CD4-positive, alpha-beta T cell treated with Interferon alpha-2 for 1 hour (primary cell): ENCODE measurements at places on chromosomes 12 and 14.

DNA sequence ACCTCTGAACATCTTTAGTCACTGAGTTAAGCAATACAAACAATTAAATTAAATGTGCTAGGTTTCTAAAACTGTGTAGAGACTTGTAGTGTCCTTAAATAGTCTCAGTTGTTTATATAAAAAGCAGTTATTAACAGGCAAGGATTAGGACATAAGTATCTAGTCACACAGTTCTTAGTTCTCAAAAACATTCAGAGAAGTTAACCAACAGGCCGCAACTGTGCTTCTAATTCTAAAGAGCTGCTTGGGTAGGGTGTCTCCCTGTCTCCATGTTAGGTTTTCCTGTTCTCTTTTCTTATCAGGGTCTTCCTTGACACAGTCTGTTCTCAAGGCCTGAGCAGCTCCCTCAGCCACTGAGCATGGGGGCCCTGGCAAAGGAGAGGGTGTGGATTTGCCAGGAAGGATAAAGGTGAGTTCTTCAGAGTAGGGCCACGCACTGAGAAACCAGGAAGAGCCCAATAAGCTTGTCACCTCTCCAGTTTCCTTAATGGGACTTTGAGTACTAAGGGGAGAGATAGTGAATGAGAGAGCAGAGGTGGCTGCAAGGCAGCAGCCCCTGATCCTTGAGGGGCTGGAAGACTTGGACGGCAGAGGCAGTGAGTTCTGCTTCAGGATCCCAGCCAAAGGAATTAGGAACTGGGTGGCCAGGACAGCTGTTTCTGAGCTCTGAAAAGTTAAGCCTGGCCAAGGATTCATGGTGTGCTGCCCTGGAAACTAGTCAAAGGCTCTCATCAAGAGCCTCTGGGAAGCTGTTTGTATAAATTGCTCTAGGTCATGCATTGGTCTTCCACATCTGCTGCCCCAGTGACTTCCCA, 177.3 kb downstream of the MYRFL start:
- no peak for DNase-seq

GRCh38 chr12:95303476-95303875, 85.9 kb downstream of the VEZT start:
- DNase-seq, result no peak

DNA sequence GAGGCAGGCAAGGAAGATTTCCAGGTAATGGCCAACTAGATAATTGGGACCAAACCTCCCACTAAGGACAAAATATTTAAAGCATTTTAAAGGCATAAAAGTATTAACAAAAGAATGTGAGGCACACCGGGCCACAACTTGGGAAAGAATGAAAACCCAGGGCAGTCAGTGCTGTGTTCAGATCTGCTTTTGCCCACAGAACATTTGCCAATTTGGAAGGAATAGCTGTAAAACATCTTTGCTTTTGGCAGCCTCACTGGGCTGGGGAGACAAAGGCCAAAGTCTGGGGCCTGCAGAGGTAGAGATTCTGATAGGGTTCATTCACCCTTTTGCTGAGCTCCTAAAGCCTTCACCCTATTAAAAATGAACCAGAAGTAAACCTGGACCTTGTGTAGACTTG, 82.3 kb downstream of the SYNE3 start:
- no peak for DNase-seq

DNA sequence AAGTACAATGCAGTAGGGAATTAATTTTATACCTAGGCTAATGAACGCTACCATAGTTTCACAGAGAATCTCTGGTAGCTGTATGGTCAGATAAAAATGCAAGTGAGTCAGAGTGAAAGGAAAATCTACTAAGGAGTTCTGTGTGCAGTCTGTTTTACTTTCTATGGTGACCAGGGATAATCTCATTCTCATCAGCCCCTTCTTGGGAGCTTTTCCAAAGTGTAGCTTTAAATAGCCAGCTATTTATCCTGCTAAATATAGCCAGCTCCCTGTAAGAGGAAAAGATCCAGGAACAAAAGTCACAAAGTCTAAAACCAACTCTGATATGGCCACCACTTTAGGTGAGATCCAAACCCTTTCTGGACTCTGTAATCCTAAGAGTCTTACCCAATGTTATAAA, 75.5 kb downstream of the TMEM116 start:
- no peak for DNase-seq

- DNase-seq, result no peak
Observed at GRCh38 chr12:6699259-6699988, 1.2 kb downstream of the PIANP start.

DNA sequence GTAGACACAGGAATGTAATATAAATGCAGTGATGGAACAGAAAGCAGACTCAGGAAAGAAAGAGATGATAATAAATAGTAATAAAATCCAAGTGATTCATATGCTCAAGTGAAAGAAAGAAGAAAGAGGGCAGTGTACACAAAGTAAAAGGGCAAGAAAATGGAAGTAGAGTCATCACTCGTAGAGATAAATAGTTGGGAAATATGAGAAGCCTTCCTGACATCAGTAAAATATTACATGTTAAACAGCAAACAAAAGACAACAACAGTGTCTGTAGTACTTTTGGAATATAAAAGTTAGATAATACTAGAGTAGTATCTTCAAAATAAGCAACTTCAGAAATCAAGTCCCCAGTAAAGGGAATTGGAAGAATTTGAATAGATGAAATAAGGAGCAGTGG, 412.3 kb downstream of the RAD51B start:
- no peak for DNase-seq

GRCh38 chr12:92506460-92506859, 196.3 kb upstream of the PLEKHG7 start:
- no peak for DNase-seq

DNA sequence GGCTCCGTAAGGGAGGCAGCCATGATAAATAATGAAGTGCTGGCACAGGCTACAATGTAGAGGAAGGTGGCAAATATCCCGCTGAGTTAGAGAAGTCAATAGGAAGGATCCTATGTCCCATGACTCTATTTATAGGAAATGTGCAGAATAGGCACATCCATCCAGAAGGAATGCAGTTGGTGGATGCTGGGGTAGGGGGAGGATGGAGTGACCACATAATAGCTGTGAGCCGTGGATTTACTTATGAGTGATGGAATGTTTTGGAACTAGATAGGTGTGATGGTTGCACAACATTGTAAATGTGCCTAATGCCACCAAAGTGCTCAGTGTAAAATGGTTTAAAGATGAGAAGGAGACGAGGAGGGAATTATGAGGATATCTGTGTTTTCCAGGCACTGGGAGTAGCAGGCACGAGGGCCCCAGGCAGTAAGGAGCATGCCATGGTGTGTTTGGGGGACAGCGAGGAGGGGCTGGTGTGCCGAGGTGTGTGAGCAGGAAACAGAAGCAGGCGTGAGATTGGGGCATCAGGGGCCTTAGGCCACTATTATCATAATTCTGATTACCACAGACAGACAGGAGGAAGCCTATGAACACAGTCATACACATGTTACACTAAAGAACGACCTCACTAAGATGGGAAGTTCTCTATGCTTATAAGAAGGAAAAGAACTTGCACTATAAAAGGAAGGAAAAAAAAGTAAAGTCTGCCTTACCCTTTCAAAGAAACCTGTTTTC, 837.3 kb upstream of the TMEM132C start:
- no peak for DNase-seq

DNA sequence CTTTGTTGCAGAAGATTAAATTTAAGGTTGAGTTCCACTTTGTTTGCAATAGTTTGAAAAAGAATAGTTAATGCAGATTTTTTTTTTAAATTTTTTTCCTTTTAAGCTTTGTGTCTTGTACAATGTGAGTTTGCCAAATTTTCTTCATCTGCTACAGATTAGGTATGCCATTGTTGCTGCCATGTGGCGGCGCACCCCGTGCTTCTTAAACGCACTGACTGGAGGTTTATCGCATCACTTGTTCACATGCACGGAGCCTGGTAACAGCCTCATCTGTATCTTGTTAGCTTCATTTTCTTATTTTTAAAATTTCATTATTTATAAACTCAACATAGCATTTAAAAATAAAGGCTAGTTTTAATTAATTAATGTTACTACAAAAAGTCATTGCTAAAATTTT, 43.5 kb downstream of the ETNK1 start:
- DNase-seq, result no peak

GRCh38 chr14:96231526-96232130, 24.4 kb upstream of the BDKRB1 start:
- no peak for DNase-seq

- no peak for DNase-seq
Observed at GRCh38 chr14:72607386-72608130, 286.3 kb downstream of the DPF3 start.

DNA sequence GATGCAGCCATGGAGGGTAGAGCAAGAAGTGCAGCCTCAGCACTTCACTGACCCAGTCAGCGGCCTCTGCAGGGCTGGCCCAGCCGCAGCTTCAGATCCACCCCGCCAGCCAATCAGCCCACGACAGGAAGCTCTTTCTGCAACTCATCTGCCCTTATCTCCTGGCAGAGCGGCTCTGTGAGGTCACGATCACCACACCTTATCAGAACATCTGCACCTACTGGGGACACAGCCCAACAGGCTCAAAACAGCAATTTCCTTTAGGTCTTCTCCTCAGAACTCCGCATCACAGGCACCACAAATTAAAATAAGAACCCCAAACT, 287.3 kb downstream of the BCL11B start:
- peak; percentile 77 for DNase-seq

- no peak for DNase-seq
Observed at GRCh38 chr12:4768341-4768740, 48.1 kb downstream of the GALNT8 start.

GRCh38 chr12:132319359-132319950, 9.9 kb downstream of the GALNT9 start:
- no peak for DNase-seq

- DNase-seq, result no peak
Observed at GRCh38 chr14:103130965-103131364, 7.7 kb downstream of the TNFAIP2 start.

GRCh38 chr12:72271451-72272090, 599 bp upstream of the TRHDE start:
- no peak for DNase-seq

DNA sequence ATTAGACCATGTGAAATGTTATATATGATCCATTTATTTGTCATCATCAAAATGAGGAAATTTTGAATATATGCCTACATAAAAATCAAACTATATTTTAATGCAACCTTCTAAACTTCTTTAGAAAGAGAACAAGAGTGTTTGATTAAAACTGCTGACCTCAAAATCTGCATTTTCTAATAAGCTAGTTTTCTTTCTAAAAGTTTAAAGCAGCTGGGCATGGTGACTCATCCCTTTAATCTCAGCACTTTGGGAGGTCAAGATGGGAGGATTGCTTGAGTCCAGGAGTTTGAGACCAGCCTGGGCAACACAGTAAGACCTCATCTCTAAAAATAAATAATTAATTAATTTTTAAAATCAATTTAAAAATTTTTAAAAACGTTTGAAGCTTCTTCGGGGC, 36.2 kb downstream of the GNPTAB start:
- no peak for DNase-seq

DNA sequence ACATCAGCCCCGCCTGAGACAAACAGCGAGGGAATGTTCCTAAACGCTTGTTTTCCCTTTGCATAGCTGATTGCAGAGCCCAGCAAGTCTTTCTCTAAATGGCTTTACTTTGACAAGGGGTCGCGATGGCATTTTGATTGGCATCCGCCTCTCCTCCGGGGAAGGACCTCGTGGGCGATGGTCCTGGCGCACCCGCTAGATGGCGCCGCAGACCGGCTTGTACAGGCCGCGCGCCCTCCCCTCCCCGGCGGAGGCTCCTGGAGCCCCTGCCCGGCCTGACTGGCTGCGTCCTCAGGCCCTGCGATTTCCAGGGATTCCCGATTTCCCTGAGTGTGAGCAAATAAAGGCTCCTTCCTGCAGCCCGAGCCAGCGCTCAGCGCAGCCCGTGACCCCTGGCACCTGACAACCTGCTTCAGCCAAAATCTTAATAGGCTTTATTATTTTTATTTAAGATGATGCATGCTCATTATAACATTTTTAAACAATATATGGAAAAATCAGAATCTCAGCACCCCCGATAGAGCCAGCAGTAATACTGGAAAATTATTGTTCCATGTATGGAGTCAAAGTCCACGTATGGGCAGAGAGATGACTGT, 468.3 kb downstream of the AACS start:
- DNase-seq, result no peak

DNA sequence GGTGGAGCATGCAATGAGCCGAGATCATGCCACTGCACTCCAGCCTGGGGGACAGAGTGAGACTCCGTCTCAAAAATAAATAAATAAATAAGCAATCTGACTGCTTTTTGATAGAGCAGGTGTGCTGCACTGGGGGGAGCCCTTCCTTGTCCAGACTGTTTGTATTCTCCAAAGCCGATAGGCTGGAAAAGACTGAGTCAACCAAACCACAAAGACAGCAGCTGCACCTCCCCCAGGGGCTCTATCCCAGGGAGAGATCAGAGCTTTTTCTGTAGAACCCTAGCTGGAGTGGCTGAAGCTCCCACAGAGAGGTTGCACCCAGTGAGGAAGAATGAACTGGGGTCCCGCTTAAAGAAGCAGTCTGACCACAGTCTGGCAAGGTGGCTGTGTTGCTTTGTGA, 45.8 kb upstream of the LALBA start:
- no peak for DNase-seq

DNA sequence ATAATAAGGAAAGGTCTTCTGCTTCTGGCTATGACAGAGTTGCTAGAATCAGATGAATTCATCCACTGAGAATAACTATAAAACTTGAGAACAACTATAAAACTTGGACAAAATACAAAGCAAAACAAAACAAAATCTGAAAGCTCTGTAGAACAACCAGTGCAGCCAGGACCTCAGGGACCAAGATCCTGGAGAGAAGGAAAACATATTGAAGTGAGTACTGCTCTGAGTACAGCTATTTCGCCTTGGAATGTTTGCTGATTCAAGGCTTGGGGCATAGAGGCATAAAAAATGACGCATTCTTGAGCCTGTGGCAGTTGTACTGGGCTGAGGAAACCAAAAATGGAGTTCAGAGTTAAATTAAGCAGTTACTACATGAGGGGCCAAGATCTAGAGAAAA, 21.7 kb downstream of the FOXA1 start:
- no peak for DNase-seq

GRCh38 chr14:105255021-105255507, 6.7 kb downstream of the BTBD6 start:
- no peak for DNase-seq

- DNase-seq, result no peak
Observed at GRCh38 chr12:3988519-3989217, 115.5 kb upstream of the PARP11 start.

- DNase-seq, result no peak
Observed at GRCh38 chr14:85573406-85573805, 43.5 kb downstream of the FLRT2 start.

DNA sequence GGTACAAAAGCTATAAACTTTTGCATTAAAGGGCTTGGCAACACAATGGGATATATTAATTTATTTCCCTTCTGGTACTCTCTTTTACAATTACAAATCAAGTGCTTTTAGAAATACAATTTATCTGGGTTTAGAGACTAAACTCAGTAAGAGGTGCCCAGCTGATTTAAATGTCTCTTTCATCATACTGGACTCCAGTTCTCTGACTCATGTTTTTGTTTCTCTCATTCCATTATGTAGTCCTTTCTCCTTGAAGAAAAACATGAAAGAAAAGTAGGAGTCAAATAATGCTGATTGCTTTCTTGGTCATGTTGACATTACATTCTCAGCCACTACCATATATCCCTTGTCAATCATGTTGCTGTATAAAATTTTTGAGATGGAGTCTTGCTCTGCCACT, 36.3 kb upstream of the CFL2 start:
- no peak for DNase-seq

GRCh38 chr12:120841525-120841924, 62.6 kb downstream of the SPPL3 start:
- DNase-seq, result no peak
